Astrocyte of the cerebellum (primary cell): ENCODE measurements at places on chromosomes 6 and 20.

DNA sequence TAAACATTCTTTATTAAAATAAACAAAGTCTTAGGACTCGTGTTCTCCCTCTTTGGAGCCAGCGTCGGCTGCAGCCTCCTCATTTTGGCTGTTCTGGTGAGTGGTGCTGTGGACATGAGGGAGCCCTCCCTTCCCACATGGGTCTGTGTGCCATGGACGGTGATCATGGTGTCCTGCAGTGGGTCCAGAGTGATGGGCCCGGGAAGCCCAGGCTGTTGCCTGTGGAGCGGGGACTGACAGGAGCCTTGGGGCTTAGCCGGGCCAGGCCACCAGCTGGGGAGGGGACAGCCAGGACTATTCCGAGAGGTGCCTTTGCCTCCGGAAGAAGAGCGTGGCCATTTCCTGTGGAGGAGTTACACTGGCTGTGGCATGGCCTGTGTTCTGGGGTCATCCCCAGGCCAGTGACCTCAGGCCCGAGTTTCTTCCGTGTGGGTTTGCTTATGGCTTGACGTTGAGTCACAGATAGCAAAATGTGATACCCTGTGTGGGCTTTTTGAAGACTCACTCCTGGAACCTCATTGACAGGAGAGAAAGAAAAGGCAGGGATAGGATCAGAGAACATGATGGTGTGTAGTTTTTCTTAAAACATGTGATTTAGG is 153.4 kb downstream of the DTNBP1 start:
- DNase-seq, result no peak

DNA sequence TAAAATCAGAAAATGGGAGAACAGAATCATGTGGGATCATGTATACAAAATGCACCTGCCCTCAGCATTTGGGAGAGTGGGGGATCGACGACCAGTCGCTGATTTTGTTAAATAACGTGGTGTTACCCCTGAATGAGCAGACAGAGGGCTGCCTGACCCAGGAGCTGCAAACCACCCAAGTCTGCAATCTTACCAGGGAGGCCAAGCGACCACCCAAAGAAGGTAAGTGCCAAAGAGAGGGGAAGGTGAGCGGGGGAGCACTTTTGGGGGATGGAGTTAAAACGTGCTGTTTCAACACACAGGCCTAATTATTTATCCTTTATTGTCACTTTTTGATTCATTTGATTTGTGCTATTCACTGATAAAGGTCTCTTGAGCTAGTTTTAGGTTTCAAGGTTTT is 4.1 kb downstream of the ADGRB3 start:
- DNase-seq, result no peak

- no peak for DNase-seq
These were observed 42.9 kb downstream of the ATXN1 start for GRCh38 chr6:16718356-16718755.

- no peak for DNase-seq
These were observed 21.7 kb downstream of the CPXM1 start for GRCh38 chr20:2778602-2779321.

DNA sequence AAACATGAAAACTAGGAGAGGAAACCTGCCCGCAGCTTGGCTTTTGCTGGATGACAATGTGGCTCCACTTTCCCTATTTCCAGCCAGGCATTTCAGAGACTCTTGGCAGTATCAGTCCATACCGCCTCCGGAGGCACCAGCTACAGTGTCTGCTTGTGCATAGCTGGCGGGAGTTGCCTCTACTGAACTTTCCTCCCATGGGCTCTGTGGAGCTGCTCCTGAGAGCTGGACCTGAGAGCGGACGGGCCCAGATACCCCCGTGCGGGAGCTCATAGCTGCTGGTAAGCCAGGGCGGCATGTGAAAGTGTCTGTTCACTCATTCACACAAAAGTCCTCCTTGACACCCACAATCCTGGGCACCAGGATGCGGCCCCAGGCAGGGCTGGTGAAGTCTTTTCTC is 130.3 kb upstream of the PMEPA1 start:
- DNase-seq, result no peak

DNA sequence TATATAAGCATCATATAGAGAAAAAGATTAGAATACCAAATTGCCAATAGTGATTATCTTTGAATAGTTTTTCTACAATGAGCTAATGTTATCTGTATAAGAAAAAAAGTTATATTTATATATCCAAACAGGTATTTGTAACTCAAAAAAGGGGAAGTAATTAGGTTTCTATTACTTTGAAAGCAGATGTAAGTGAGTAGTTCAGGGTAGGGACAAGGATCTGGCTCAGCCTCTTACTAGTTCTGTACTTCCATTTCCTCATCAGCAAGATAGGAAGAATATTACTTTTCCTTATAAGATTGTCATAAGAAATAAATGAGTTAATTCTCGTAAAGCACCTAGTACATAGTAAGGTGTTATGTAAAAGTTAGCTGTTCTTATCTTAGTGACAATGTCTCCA is 32.2 kb downstream of the AHI1 start:
- no peak for DNase-seq

DNA sequence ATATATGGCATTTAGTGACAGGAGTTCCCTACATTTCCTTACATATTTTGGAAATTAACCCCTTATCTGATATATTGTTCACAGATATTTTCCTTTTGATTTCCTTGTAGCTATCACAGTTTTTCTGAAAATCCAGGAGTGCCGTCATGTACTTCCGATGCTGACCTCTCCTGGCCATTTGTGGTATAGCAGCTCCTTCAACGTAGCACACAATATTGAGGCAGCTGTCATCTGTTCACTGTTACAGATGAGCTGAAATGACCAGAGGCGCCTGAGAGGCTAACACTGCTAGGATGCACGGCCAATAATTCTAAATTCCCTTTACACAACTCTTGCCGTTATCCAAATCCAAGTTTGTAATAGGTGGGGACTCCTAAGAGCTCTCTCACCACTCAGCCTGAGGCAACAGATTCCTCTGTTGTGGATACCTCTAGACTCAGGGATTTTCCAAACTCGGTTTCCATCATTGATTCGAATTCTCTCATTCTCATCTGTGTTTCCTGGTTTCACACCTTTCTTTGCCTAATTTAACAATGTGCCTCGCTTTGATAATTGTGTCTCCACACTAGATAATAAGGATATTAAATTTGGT is 53.0 kb downstream of the MMUT start:
- peak; percentile 43 for DNase-seq

- DNase-seq, result no peak
These were observed 70.2 kb upstream of the CCDC167 start for GRCh38 chr6:37569743-37570481.

- no peak for DNase-seq
These were observed 347.8 kb downstream of the CDKAL1 start for GRCh38 chr6:20882014-20882413.
